ENCODE measurements at places on chromosomes 13 and 19. TPM values are rescaled to one million over a fixed set of nuclear protein-coding genes. Genes with fewer than 3 reads are reported as not detected.

The CDC42EP5 gene
- not detected for total RNA-seq

The SMAD9 gene
- total RNA-seq: not detected

The RNF225 gene
- 0.48 TPM for total RNA-seq

The CD177 gene
- total RNA-seq: not detected

GRCh38 chr19:47112166-47112996, 1.2 kb downstream of the ZC3H4 start:
- DNase-seq: peak; percentile 76

- DNase-seq: no peak
Measured at GRCh38 chr13:102654756-102655155, 40.1 kb downstream of the METTL21C start.

DNA sequence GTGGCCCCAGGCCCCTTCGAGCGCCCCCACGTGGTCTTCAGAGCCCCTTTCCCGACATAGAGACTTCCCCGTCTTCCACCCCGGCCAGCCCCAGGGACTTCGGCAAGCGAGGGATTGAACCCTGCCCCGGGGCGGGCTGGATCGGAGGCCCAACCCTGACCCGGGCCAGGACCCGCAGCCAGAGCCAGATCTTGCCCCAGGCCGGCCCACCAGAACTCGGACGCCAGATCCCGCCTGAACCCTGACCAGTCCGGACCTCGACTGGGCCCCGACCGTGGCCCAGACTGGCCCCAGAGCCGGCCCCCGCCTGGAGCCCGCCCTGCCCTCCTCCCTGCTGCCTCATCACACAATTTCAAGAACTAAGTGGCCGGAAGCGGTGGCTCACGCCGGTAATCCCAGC, 253 bp upstream of the TPTE2 start:
- no peak for DNase-seq

DNA sequence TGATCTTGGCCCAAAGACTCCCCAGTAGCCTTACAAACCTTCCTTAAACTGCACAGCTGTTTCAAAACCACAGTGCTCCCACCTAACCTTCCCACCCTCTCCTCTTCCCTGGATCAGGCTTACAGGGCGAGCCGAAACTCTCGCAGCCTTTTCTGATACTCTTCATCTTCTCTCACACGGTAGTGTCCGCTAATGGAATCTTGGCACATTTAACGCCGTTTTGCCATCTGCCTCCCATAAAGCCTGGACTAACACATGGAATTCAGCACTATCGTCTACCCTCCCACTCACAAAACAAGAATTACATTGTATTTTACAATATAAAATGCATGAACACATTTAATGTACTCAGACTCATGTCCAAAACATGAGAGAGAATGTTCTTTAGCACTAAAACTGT, 135.9 kb downstream of the RAP2A start:
- no peak for DNase-seq

Data from activated naive CD4-positive, alpha-beta T cell treated with anti-CD3 and anti-CD28 coated beads, Interleukin-2, amount 50 U/mL, for 72 hours (primary cell).